BE2C (cell line): ENCODE measurements at places on chromosomes 5 and 9.

- no peak for DNase-seq
Measured at GRCh38 chr5:4206127-4206526, 610.5 kb downstream of the IRX1 start.

DNA sequence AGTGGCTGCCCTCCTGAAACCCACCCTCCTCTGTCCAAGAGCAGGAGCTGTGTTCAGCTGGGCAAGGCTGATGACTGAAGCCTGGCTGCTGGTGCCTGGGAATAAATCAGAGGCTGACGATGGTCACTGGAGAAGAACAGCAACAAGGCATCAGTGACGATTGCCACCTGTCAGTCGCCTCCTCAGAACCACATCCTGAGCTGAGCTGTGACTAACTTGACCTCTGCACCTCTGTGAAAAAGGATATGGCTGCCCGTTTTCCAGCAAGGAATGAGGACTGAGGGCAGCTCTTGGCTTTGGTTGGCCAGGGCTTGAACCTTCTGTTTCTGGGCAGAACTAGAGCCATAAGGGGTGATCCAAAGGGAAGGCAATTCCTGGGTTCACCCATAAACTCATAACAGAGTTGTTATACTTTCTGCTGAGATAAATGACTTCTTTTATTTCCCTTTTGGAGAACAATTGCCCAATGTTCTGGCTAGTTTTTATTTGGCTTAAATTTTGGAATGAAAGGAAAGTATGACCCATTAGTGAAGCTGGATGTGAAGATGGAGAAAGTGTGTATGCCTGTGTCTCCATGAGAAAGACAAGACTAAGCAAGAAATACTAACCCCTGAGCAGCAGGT lies 40.1 kb downstream of the TRIP13 start:
- no peak for DNase-seq

- DNase-seq, result no peak
Measured at GRCh38 chr9:27539479-27540441, 10.1 kb upstream of the MOB3B start.

GRCh38 chr5:139426203-139426885 lies 13.0 kb downstream of the DNAJC18 start:
- no peak for DNase-seq

GRCh38 chr9:126705767-126706697 lies 92.3 kb downstream of the LMX1B start:
- peak; percentile 60 for DNase-seq

- DNase-seq, result no peak
Measured at GRCh38 chr5:120155873-120156272, 308.2 kb upstream of the PRR16 start.

- no peak for DNase-seq
Measured at GRCh38 chr5:36644727-36645126, 38.3 kb downstream of the SLC1A3 start.
